ENCODE measurements at places on chromosomes 11 and 22.

DNA sequence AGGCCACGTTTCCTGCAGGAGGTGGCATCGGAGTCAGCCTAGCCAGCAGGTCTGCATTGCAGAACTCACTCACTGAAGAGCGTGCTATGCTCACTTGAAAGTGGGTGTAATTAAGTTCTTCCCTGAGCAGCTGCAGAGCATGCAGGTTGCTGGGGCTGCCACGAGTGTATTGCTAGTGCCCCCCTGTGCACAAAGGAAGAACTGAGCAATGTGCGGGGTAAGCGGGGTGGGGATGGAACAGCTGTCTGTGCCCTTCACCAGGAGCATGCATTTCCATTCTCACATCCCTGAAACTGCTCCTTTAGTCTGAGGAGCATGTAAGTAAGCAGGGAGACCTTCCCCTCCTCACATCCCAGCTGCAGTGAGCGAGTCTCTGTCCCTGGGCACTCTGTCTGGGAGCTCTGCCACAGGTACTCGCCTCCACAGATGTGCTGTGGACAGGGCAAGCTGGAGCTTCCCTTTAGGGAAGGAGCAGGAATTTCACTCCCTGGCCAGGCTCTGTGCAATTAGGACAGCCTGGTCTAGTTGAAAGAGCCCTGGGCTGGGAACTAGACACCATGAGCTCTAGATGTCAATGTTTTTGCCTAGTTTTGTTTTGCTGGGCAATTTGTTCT is 1031.8 kb downstream of the NTM start:
- DNase-seq: peak; percentile 63

DNA sequence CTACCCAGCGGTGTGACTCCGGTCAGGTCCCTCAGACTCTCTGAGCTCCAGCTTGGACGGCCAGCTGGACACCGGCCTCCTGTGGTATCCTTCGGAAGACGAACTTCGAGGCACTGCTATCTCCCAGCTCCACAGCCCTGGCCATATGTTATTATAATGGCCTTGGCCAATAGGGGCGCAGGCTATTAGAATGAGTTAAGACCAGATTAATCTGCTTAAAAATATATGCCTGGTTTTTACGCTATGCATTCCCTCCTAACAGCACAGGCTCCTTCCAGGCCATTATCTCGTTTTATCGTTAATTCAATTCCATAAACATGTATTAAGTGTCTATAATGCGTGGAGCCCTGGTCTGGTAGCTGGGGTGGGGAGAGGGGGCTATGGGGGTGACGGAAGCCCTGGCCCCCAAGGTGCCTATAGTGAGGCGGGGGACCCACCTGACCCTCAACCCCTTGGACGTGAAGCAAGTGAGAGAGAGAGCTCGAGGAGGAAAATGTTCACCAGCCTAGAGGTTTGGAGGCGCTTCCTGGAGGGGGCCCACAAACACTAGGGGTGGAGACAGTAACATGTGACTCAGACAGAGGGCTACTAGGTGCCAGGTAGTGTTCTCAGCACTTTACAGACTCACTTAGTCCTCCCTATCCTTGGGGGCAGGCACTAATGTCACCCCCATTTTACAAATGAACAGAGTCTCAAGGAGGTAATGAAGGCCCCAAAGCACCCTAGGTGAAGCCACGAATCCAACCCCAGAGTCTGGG is 37.5 kb upstream of the TCF20 start:
- DNase-seq: no peak

GRCh38 chr11:34840736-34841386 is 75.3 kb downstream of the APIP start:
- peak; percentile 28 for DNase-seq

DNA sequence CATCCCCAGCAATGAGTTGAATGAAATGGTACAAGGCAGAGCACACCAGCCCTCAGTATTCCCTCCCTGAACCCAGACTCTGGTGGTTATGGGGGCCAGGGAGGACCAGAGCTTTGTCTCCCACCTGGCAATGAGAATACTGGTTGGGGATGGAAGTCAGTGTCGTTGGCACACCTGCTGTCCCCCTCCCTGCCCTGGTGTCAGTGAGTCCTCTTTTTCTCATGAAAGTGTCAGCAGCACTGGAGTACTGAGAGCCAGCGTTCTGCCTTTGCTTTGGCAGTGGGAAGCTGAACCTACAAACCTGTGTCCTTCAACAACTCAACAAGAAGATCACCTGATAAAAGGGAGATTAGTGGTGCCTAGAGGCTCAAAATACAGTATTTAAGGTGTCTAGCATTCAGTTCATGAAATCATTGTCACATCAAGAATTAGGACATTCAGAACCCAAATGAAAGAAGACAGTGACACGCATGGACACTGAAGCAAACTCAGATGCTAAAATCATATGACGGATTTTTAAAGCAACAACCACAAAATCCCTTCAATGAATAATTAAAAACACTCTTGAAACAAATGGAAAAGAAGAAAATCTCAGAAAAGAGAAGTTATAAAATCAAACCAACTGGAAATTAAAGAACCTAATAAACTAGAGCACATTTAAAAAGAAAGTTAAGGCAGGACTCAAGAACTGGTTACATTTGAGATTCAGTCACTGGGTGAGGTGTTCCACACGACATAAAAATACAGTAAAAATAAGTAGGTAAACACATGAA is 77.5 kb upstream of the VPREB1 start:
- DNase-seq: no peak

- DNase-seq: no peak
Observed at GRCh38 chr11:7893796-7894195, 37.3 kb downstream of the OR10A6 start.

DNA sequence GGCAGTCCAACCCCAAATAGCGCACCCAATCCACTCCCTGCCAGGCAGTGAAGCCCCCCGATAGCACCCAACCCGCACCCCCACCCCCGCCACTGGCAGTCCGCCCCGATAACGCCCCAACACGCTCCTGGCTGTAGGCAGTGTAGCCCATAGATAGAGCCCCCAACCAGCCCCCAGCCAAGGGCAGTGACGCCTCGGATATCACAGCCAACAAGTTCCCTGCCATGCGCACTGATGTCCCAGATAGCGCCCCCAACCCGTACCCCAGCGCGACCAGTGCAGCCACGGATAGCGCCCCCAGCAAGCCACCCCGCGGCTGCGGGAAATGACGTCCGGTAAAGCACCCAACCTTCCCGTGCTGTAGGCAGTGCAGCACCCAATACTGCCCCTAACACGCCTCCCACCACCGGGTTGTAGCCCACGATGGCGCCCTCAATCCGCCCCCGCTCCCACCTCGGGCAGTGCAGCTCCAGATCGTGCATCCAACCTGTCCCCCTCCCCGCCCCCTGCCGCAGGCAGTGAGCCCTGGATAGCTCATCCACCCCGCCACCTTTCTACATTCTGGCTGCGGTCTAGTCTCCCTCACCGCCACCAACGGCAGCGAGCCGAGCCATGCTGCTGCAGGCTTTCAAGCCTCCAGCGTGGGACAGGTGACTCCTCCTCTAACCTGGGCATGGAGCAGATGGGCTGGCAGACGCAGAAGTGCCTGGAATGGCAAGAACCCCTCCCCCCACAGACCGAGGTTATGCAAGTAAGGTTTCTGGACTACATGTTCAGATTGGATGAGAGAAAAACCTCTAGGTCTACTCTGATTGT is 625 bp downstream of the RFPL2 start:
- DNase-seq: no peak

DNA sequence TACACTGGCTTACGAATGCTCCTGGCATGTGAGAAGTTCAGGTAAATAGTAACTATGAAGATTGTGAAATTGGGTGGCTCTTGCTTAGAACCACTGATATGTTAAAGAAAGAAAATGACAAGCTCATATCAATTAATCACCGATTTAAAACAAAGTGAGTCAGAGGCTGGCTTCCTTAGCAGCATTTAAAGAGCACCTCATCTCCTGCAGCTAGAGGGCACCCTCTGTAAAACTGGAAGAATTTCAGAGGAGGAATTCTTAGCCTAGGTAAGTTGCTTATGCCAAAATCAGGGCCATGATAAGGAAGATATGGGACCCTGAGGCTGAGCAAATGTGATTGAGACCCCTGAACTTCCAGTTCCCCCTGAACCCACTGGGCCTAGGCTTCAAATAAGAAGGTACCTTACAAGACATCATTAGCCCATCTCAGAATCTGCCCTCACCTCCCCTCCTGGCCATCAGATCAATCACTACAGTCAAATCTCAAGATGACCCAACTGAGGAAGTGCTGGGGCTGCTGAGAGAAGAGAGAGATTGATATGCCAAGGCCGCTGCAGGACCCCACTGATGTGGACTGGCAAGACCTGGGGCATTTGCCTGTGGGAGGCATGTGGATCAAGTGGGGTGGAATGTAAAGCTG is 8.6 kb upstream of the CD3E start:
- peak; percentile 26 for DNase-seq

GRCh38 chr11:119472856-119473222 is 49.9 kb upstream of the THY1 start:
- no peak for DNase-seq

Data from fibroblast of skin of right biceps (primary cell).